ENCODE measurements at places on chromosomes 16 and 17.

DNA sequence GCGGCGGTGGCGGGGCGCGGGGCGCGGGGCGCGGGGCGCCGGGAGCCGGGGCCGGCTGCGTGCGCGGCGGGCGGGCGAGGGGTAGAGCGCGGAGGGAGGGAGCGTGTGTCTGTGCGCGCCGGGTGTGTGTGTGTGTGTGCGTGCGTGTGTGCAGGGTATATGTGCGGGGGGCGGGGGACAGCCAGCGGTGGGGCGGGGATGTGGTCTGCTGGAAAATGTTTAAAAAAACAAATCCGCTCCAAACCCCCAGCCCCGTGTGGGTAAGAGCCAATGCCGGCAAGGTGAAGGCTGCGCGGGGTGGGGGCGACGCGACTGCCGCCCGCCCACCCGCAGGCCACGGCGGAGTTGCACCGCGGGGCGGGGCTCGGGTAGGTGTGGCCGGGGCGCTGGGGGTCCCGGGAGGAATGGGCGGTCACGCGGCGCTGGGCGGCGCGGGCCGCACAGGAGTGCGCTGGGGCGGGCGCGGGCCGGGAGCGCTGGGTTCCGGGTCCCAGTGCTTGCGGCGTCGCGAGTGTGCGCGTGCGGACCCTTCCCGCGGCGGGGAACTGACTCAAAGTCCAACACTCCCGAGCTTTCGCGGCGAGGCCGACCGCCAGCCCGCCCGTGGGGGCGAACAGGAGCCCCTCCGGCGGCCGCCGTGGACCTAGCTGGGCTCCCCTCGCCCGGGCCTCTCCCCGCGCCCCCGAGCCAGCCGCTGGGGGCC lies at the start of gene CYGB:
Gene CYGB, minus strand, starts transcription at position 132 of the 703 bp plus-strand sequence. CDS start 167 bp downstream, outside the sequence.
- DNase-seq: no peak

GRCh38 chr17:60047046-60047445 lies 31.7 kb downstream of the HEATR6 start:
- no peak for DNase-seq

DNA sequence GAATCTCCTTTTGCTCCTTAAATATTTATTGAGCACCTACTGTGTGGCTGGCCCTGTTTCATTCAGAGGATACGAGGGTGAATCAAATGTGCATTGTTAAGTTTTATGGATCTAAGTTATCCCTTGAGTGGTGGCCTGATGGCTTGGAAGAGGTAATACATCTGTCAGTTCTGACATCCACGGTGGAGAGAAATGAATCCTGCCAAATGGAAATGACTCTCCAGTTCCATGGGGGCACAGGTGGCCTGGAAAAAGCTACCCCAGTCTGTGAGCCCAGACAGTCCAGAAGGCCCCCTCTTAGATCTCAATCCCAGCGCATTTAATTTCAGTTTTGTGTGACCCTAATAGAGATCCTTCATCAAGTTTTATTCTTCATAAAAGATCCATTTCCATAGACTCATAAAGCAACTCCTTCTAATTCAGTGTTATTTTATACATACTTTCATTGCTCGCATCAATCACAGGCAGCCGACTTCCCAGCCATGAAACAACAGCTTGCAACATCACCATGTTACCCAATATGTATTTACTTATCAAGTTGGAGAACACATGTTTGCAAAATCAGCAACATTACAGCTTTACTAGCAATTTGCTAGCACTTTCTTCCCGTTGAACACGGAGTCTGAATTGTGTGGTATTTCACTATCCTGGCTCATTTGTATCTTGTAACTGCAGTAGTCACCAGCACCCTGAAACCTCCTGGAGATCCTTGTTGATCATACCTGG lies 334.8 kb upstream of the HSBP1 start:
- DNase-seq: no peak

GRCh38 chr16:89365044-89365467 lies 125.3 kb downstream of the ANKRD11 start:
- DNase-seq: no peak

DNA sequence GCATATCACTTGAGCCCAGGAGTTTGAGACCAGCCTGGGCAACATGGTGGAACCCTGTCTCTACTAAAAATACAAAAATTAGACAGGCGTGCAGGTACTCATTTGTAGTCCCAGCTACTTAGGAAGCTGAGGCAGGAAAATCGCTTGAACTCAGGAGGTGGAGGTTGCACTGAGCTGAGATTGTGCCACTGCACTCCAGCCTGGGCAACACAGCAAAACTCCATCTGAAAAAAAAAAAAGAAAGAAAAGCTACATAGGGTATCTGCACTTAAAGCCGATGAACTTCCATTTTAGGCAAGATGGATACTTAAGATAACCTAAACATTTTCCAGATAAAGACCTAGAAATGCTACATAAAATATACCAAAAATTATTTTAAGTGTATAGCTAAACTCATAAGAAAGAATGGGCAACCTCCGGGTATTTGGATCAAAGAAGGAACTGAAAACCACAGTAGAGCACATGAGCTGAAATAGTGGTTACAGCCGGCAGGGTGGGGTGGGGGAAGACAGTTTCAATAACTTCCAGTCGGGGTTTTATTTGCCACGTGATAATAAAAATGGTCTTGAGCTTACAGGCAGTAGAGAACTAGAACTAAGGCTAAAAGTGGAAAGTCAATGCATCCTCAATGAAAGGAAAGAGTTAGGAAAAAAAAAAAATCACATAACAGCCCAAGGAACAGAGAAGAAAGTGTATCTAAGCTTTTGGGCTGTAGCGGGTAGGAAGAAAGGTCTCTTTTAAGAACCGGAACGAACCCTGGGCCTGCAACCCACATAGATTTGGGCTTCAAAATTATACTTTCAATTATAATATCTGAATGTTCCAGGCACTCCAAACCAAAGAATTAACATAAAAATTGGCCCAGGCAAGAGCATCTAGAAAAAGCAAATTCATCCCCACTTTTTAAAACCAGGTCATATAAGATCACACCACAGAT lies 53.1 kb downstream of the CFDP1 start:
- no peak for DNase-seq

DNA sequence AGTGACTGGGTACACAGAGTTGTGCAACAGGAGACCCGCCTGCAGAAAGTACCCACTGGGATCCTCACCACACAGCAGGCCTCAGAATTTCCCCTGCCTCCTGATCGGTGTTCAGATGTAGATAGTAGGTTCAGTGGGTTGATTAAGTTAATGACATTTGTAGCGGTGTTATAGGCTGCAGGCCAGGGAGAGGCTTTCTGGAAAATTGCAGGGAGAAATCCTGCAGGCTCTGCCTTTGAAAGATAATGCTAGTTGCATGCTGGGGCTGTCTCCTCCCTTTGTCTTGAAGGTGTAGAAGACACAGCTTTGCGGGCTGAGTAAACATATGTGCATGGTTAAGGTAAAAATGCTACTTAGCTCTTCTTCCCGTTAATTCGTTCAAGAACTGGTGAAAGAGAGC lies 406.3 kb upstream of the RBFOX1 start:
- no peak for DNase-seq

- no peak for DNase-seq
Observed at GRCh38 chr16:56614549-56614991, 6.2 kb downstream of the MT2A start.

DNA sequence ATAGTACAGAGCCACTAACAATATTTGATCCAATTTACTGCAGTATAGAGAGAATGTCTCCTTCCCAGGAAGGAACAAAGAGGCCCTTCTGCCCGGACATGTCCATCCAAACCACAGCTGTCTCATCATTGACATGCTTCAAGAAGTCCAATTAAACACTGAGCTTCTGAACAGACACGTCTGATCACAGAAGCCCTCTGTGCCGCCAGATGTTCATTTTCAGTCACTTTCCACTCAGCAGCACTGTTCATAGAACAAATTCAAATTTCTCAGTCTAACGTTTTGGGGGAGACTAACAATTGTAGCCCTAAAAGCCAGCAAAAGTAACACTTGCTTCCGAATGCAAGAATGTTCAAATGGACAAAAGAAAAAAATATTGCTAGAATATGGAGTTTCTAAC lies 15.3 kb downstream of the ZC3H7A start:
- DNase-seq: no peak

GRCh38 chr16:72677662-72678447 lies 370.1 kb downstream of the ZFHX3 start:
- DNase-seq: no peak

DNA sequence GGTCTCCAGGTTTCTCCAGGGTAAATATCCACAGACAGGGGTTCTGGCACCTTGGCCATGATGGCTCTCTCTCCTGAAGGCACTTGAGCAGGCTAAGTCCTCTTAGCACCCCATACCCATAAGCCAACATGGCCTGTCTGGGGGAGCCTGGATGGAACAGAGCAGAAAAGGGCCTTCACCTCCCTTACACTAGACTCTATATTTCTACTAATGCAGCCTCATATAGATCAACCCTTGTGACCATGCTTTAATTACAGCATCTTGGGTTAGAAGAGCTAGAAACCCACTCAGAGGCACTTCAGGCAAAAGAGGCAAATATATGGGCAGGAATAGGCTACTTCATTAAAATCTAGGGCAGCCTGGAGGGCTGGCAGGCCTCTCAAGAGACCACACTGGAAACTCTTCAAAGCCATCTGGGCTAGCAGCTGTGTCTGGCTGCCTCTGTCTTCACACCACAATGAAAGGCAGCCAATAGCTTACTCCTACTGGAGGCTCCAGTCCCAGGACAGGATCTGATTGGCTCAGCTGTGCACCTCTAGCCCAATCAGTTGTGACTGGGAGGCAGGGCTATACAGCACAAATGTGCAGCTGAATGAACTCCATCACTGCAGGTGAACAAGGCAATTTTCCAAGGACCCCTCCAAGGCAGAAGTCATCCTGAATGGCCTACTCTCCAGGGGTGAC lies 4.7 kb upstream of the CDT1 start:
- no peak for DNase-seq

- DNase-seq: no peak
Observed at GRCh38 chr17:19238167-19238505, 970 bp downstream of the EPN2 start.

All from stimulated activated CD8-positive, alpha-beta memory T cell treated with anti-CD3 and anti-CD28 coated beads, Interleukin-7, amount 100 ng/mL, for 1 hour (primary cell).